ENCODE measurements at places on chromosomes 7 and 10.

DNA sequence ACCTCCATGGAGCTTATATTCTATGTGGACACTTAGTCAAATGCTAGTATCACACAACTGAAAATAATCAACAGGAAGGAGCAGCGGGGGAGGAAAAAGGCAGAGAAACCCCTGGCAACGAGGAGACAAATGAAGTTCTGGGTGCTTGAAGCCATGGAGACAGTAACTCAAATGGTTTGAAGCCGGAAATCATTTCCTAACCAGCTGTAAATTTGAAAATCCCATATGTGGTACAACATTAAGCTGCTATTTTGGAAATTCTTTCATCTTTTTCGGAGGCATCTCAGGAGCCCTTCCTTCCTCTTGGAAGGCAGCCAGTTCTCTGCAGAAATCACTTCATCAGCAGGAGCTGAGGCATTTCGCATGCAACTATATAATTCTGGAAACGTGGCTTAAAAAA, 91.4 kb downstream of the PPP1R3C start:
- no peak for DNase-seq

- DNase-seq, result no peak
These were observed 518.2 kb downstream of the SORCS3 start for GRCh38 chr10:105159268-105159667.

- DNase-seq, result no peak
These were observed 659 bp downstream of the OPTN start for GRCh38 chr10:13100349-13101294.

- no peak for DNase-seq
These were observed 30.6 kb downstream of the MAPK8 start for GRCh38 chr10:48336978-48337599.

GRCh38 chr7:30465046-30465810, 13.4 kb downstream of the NOD1 start:
- no peak for DNase-seq

GRCh38 chr10:97991871-97992270, 38.5 kb downstream of the CRTAC1 start:
- no peak for DNase-seq

DNA sequence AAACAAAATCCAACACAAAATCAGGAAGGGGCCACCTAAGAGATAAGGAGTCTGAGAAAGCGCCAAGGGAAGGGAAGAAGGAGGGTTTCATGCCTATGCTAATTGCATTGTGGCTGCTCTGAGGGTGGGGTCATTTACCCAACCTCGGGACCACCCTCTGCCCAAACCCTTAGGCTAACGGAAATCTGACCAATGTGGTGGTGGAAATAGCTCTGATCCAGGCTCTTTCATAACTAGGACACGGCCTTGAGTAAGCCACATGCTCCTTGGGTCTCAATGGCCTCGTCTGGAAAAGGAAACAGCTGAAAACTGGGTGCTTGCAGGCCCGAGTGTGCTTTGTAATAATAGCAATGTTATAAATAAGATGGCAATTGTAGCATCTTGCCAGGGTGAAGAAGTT, 14.9 kb upstream of the SRGN start:
- DNase-seq, result no peak

GRCh38 chr7:148505645-148506375, 84.8 kb upstream of the C7orf33 start:
- DNase-seq, result no peak

Data from cerebellar nuclear complex (tissue), 1 donor.